Progenitor cell of endocrine pancreas (in vitro differentiated cells): ENCODE measurements at places on chromosomes 1 and 21.

- no peak for DNase-seq
Measured at GRCh38 chr1:206098242-206098919, 18.8 kb downstream of the AVPR1B start.

DNA sequence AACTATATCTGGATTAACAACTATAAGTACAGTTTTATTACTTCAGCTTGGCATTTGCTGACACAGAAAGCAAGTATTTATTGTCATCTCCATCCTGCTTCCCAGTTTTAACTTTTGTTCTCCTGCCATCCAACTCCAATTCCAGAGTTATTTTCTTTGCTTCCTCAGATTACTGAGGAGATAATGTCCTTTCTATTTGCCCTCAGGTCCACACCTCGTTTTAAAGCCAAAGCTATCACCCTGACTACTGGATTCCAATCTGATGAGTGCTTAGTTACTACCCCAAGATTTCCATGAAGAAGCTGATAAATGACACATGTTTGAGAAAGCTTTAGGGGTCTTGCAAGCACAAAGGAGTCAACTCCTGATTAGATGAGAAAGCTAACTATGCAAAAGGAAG is 25.2 kb downstream of the ACKR1 start:
- DNase-seq = no peak

DNA sequence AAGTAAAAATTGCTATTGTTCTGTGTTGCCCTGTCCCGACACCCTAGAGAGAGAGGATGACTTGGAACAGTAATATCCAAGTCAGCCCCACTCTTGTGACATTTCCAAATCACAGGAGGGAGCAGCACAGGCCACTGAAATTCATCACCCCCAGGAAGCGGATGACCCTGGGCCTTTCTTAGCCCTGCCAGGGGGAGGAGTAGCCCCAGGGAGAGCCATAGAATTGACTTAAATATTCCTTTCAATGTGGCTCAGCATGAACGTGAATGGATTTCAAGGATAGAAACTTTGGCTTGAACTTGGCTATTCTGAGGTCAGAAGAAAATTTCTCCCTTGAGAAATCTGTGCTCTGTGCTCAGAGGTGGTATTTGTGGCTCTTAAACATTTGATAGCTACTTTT is 80.6 kb downstream of the CENPF start:
- no peak for DNase-seq

GRCh38 chr1:103024051-103024450 is 84.3 kb downstream of the COL11A1 start:
- DNase-seq = no peak
